HepG2 (cell line): ENCODE measurements at places on chromosomes 2 and 18.

DNA sequence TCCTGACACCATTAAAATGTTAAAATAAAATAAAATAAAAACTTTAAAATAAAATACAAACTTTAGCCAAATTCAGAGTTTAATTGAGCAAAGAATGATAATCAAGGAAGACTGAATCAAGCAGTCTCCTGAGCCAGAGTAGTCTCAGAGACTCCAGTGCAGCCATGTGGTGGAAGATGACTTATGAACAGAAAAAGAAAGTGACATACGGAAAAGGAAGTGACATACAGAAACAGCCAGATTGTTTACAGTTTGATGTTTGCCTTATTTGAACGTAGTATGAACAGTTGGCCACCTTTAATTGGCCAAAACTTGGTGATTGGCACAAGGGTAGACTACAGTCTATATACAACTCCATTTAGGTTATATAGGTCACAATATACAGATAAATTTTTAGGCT is 787.2 kb downstream of the ADCYAP1 start:
- DNase-seq, result no peak

DNA sequence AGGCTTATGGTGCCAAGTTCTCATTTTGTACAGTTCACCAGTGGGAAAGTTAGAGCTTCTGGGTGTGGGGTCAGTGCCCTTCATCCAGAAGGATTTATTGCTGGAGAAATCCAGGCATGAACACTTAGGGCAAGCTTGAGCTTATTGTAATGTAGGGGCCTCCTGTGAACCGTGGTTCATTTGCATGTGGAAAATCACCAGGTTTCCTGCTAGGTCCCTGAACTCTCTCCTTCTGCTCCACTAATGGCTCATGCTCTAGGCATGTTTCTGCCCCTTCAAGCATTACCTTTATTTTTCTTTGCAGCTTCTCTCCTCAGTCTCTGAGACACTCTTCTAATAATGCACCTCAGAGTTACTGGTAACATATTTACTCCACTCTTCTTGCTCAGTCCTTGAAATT is 79.3 kb upstream of the FAM98A start:
- DNase-seq, result no peak

- no peak for DNase-seq
Measured at GRCh38 chr18:63249771-63250170, 69.8 kb downstream of the BCL2 start.

DNA sequence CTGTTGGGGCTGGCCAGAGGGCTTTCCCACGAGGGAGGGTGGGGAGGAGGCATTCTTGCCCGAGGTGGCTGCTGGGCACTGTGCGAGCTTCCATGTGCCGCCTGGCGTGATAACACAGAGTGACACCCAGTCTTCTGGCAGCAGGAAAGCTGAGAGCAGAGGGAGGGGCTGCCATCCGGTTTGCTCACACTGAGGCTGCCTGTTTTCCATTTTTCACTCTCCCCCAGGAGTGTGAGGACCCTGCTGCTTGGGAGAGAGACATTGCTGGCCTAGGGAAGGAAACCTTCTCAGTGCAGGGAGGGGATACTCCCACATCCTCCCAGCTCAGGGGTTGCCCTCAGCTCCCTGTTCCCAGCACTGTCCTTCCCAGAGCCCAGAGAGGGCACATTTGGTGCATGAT is 73.1 kb downstream of the INHBB start:
- no peak for DNase-seq

DNA sequence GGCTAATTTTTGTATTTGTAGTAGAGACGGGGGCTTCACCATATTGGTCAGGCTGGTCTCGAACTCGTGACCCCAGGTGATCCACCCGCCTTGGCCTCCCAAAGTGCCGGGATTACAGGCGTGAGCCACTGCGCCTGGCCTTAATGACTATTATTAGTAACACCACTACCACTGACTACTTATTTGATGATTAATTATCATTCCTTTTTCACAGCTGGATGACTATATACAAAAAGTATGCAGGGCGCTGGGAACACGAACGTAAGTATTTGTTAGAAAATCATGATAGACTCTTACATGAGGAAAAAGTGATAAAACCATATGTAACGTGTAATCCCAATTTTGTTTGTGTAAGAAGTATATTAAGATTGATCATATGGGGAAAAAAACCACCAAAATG is 21.6 kb downstream of the DARS1 start:
- DNase-seq, result no peak

DNA sequence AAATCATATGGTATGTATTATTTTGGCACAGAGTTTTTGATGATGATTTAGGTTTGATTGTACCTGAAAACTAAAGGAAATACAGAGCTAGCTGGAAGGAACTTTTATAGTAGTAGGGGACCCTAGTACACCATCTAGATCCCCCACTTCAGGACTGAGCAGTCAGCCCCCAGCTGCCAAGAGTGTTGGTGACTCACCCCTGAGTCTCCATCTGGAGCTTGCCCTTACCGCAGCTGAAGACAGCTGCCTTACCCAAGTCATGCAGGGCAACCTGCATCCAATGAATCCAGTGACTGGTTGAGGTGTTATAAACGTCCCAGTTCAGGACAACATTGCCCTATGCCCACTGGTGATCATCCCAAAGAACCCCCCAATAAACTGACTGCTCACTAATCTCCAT is 15.3 kb downstream of the PMS1 start:
- no peak for DNase-seq

DNA sequence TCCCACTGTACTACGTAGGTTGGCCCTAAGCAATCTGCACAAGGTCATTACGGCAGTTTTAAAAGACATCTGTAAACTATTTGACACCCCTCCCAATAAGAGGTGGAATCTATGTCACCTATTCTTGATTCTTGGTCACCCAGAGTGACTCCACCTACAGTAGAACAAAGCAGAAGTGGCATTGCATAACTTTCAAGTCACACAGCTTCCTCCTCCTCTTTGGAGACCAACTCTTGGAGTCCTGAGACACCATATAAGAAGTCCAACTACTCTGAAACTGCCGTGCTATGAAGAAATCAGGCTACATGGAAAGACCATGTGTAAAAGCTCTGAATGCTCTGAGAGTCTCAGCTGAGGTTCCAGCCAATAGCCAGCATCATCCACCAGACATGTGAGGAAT is 253.5 kb upstream of the CDH20 start:
- no peak for DNase-seq

GRCh38 chr2:204265681-204266181 is 279.5 kb upstream of the PARD3B start:
- DNase-seq, result no peak

DNA sequence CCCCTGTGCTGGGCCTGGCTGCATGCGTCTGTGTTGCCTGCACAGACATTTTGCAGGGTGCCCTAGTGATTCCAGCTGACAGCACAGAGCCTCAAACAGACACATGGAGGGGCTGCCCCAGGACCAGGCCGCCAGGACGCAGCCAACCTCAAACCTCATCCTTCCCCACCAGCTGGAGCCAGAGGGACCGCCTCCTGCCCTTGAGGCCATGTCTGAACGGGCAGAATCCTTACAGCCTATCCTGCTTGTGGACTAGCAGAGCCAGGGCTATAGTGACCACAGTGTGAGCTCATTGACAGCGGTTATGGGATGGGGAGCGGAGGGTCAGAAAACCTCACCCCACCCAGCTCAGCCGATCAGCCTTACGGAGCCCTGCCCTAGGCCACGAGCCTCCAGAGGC is 22.4 kb downstream of the ODC1 start:
- no peak for DNase-seq

DNA sequence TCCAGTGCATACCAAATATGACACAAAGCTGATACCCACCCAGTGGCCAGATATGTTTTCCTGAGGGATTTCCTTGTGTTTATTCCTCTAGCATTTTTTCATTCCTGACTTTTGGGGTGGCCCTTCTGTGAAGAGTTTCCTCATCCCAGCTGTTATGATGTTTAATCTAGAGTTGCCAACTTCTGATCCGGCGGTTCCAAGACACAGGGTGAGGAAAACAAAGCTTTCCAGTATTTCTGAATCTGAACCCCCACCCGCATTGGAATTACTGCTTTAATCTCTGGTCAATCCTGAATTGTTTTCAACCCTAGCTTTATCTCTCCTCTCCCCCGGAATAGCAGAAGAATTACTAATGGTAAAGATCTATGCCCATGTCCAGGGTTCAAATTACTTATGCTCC is 39.2 kb upstream of the PNPT1 start:
- DNase-seq, result no peak

DNA sequence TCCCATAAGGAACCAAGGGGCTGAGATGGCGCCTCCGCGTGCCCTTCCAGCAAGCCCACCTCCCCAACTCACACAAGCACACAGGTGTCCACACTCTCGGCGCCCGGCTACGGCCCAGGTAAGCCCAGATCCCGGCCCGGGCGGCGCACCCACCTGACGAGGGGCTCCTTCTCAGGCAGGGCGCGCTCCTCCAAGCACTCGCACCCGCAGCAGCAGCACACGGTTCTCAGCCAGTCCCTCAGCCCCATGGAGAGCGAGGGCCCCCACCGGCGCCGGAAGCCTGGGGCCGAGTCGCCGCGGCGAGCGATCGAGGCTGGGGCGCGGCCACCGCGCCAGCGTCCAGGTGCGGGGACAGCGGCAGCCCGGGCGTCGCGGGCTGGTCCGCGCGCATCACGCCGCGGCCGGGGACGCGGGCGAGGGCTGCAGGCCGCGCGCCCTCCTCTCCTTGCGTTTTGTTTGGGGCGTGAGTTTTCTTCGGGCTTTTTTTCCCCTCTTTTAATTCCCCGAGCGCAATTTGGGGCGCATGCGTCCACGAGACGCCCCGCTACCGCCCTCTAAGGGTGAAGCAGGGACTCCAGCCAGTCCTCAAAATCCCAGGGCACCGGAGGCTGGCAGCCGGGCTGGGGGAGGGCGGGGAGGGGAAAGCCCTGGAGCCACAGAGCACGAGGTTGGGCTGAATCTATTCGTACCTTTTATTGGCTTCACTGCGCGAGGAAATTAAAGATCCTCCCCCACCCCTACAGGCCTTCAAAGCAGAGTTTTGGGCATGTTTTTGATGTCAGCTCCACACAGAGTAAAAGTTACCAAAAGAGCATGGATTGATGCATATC is at the start of gene MREG:
Gene MREG (minus strand): TSS at position 472 of the 830 bp plus-strand sequence. CDS start 224 bp downstream, at position 248.
- DNase-seq, result peak; percentile 77

- peak; percentile 74 for DNase-seq
Measured at GRCh38 chr18:68177807-68178702, 536.9 kb downstream of the TMX3 start.

GRCh38 chr2:24909555-24910177 is 10.4 kb downstream of the ADCY3 start:
- no peak for DNase-seq

- DNase-seq, result no peak
Measured at GRCh38 chr2:167293172-167293781, 405.0 kb downstream of the XIRP2 start.

DNA sequence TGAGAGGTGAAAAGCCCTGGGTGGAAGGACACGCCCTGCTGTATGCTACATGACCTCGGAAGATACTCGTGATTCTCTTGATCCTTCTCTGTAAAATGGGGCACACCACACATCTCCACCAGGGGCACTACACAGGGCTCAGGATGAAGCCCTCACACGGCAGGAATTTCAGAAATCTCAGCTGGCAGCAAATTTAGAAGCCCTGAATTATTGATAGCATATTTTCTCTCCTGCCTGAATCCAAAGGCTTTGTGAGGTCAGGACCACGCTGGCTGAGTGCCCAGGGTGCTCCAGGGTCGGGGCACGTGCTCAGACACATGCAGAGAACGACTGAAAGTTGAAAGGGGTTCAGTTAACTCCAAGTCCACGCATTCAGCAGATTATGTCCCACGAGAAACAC is 42.1 kb upstream of the GALR1 start:
- DNase-seq, result peak; percentile 42

- DNase-seq, result no peak
Measured at GRCh38 chr2:80019571-80020460, 284.7 kb downstream of the LRRTM1 start.

DNA sequence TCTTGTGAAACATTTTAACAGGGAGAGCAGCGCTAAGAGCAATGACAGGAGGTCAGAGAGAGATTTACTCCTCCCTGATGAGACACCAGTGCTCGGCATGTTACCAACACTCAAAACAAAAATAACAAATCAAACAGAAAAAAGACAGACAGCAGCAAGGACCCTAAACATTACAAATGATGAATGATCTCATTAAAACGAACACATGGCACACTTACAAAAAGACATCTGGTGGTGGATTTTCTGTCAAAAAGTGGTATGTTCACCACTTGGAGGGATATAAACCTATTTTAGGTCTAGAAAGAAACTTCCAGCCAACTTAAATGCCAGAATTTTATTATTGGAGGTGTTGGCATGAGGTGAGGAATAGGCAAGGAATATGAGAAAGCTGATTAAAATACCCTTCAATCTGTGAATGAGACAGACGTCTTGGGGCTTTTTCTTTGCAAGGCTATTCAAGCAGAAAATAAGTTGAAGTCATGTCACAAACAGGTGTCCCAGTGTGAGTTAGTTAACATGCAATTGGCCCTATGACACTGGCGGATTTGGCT is 112.8 kb downstream of the PRELID3A start:
- DNase-seq, result no peak

DNA sequence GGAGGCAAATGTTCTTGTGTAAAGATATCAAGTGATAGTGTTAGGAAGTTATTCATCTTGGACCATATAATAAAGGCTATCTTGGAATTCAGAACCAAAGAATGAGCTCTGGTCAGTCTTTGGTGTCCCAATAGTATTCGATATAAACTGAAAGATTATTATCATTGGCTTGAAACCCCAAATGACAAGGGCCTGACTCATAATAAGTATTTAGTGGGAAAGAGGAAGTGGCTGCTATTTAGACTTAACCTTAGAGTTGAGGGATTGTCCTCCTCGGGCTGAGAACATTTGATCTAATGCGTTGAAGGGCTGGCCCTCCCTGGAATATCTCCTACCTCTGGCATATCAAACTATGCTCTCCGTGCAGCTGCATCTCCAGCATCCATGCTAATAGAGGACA is 67.5 kb downstream of the CDH20 start:
- no peak for DNase-seq
